Upper lobe of left lung (tissue), 6 donors: ENCODE measurements at places on chromosomes 2 and 18. TPM values are rescaled to one million over a fixed set of nuclear protein-coding genes. Genes with fewer than 3 reads are reported as not detected.
A peak's percentile ranks its signal among the peaks of the same experiment; 100 is the strongest.

Gene TACR1
- total RNA-seq: 0.46 TPM

Gene ACMSD
- total RNA-seq: 0.20 TPM

Gene POLR1B
- 17.3 TPM for total RNA-seq

Gene NHEJ1
- 26.2 TPM for total RNA-seq

GRCh38 chr2:17104454-17104853 lies 413.8 kb downstream of the RAD51AP2 start:
- no peak for DNase-seq
- H3K4me1 ChIP-seq: no peaks in the 10 kb centered on the region
- H3K36me3 ChIP-seq: no peaks in the 10 kb centered on the region
- no peak overlapping the region for H3K27ac ChIP-seq
- no peak overlapping the region for H3K4me3 ChIP-seq
- no peaks in the 10 kb centered on the region for H3K27me3 ChIP-seq

DNA sequence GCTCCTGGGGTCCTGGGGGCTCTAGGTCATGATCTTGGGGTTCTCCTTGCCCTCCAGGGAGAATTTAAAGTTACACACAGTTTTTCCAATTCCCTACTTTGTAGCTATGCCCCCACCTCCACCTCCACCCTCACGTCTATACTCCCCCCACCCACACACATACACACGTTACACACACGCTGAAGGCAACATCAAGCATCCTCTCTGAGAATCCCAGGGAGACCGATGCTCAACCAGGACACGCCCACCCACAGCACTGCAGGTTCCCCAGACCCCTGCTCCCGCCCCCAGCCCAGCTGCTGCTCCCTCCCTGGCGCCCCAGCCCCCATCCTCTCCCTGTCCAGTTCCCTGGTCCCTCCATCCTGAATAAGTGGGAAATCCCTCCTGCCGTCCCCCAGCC lies 6.4 kb upstream of the TNS1 start:
- DNase-seq: no peak
- H3K4me3 ChIP-seq: no peak overlapping the region
- no peaks in the 10 kb centered on the region for H3K36me3 ChIP-seq
- peaks cover 16% of the 10 kb centered on the region for H3K4me1 ChIP-seq
- H3K27me3 ChIP-seq: peaks cover 3% of the 10 kb centered on the region

- no peak overlapping the region for H3K27ac ChIP-seq
- DNase-seq: no peak
- H3K36me3 ChIP-seq: no peaks in the 10 kb centered on the region
- no peaks in the 10 kb centered on the region for H3K4me1 ChIP-seq
- H3K27me3 ChIP-seq: no peaks in the 10 kb centered on the region
Observed at GRCh38 chr2:216819766-216820165, 40.1 kb downstream of the TNP1 start.

DNA sequence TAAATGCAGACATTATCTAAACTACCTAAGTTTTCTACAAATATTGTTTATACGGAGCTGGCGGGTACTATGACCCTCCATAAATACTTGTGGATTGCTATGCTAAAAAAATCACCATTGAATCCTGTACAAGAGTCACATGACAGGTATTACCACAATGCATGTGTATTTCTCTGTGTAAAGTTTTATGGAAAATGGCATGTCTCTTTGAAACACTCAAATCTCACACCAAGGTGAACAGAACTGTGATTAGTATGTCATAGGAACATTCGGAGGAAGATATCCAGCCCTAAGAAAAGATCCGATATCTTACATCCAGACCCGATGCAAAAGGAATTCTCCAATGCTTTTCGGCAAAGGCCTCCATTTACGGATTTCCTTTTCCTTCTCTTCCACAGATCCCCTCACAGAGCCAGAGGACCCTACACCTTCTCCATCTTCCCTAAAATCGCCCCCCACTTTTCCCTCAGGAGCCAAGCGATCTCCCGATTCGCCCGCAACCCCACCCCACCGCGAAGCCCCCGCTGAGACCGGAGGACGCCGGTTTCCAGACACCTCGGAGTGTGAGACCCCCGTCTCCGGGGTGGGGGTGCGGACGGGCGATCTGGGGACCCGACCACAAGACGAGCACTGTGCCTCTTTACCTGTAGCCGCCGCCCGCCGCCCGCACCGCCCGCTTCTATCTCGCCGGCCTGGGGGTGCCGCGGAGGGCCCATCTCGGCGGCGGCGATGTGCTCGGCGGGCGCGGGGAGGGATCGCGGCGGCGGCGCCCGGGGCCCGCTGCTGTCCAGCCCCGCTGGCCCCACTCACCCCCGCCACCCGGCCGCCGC lies 1.2 kb downstream of the SAP130 start:
- H3K27me3 ChIP-seq: no peaks in the 10 kb centered on the region
- H3K4me1 ChIP-seq: peaks cover 12% of the 10 kb centered on the region
- DNase-seq: no peak
- H3K36me3 ChIP-seq: peaks cover 7% of the 10 kb centered on the region
- peak overlapping the region; percentile 98 for H3K27ac ChIP-seq

DNA sequence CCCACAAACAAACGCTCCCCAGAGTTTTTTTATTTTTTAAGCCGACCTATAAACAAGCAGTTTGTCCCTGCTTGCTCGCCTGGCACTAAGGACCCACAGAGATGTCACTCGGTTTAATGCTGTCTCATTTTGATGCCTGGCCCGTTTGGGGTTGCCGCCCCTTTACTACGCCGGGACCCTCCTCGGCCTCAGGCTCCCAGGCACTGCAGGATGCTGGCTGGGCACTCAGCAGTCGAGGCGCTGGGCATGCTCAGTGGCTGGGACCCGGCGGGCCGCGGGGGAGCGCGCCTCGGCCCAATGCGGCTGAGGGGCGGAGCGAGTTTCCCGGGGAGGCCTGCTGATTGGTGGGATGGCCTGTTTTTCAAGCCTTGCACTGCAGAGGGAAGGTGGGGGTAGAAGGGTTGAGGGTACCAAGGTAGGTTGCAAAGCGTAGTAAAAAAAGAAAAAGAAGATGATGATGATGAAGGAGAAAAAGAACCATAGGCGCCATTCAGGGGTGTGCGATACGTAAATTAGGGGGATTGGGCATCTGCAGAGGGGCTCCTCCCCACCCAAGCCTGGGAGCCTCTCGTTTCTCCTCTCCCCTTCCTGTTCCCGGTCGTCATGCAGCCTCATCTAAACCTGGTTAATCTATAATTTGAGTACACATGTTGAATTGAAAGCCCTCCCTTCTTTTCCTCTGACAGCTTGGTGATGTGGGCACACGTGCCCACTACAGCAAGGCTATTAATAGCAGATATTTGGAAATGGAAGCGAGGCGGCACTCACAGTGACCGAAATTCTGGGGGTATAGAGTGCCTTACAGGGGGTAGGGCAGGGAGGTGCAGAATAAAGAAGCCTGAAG lies 1.5 kb upstream of the IRS1 start:
- H3K27ac ChIP-seq: peak overlapping the region; percentile 87
- peak; percentile 94 for DNase-seq
- no peaks in the 10 kb centered on the region for H3K36me3 ChIP-seq
- peaks cover 32% of the 10 kb centered on the region for H3K4me1 ChIP-seq
- H3K27me3 ChIP-seq: no peaks in the 10 kb centered on the region

DNA sequence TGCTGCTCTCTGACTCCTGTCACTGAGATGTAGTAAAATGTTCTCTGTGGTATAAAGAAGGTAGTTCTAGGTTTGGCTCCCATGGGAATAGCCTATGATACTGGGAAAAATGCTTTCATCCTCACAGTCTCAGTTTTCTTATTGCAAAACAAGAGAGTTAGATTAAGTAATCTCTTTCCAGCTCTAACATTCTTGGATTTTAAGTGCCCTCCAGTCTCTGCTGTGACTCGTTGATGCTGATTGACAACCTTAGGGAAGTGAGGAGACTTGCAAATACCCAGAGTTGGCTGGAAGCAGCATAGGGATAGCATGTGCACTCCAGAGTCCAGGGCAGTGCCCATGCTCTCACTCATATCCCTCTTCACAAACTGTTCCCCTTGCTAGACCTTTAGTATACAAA lies 534.9 kb downstream of the SLC4A3 start:
- no peaks in the 10 kb centered on the region for H3K27me3 ChIP-seq
- no peaks in the 10 kb centered on the region for H3K4me1 ChIP-seq
- H3K4me3 ChIP-seq: no peak overlapping the region
- H3K27ac ChIP-seq: no peak overlapping the region

- peaks cover 4% of the 10 kb centered on the region for H3K4me1 ChIP-seq
- no peak overlapping the region for H3K27ac ChIP-seq
- H3K27me3 ChIP-seq: peaks cover 3% of the 10 kb centered on the region
- no peak for DNase-seq
- H3K4me3 ChIP-seq: peak overlapping the region; percentile 51
Observed at GRCh38 chr18:31723639-31723989, 37.1 kb downstream of the SLC25A52 start.

DNA sequence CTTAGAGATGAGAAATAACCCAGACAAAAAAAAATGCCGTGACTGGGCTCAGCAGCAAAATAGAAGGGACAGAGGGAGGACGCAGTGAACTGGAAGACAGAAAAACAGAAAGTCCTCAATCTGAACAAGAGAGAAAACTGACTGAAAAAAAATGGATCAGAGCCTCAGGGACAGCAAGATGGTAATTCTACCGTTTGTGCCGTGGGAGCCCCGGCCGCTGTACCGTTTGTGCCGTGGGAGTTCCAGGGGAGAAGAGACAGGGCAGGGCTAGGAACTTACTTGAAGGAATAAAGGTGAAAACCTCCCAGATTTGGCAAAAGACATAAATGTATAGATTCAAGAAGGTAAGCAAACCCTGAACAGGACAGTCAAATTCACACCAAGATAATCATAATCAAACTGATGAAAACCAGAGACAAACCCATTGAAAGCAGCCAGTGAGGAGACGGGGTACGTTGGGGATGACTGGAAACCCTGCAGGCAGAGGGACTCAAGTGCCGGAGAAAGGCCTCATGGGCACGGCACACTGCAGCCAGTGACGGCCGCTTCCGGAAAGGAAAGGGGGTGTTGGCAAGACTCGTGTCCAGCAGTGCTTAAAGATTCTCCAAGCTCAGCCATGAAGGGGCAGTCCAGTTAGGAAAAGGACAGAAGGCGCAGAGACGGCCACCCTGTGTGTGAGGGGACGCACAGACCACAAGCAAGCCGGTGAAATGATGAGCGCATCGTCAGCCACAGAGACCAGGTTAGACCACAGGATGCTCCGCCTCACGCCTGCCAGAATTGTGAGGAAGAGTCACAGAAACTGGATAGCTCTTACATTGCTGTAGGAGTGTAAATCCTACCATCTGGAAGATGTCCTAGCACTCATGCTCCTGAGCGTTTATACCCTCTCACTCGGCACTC lies 40.0 kb upstream of the NFATC1 start:
- H3K4me3 ChIP-seq: no peak overlapping the region
- no peaks in the 10 kb centered on the region for H3K27me3 ChIP-seq
- DNase-seq: no peak
- H3K27ac ChIP-seq: no peak overlapping the region
- H3K4me1 ChIP-seq: no peaks in the 10 kb centered on the region

GRCh38 chr18:50704357-50704940 lies 115.4 kb downstream of the MRO start:
- no peak overlapping the region for H3K27ac ChIP-seq
- H3K27me3 ChIP-seq: no peaks in the 10 kb centered on the region

DNA sequence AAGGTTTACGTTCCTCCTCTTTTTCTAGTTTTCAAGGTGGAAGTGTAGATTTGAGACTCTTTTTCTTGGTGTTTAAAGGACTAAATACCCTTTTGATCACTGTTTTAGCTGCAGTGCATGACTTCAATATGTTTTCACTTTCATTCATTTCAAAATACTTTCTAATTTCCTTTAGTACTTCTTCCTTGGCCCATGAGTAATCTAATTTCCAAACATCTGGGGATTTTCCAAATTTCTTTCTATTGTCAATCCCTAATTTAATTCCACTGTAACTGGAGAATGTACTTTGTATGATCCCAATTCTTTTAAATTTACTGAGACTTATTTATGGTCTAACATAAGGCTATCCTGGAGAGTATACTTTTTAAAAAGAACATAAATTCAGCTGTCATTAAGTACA lies 3.8 kb upstream of the RHBDD1 start:
- H3K4me3 ChIP-seq: no peak overlapping the region
- no peaks in the 10 kb centered on the region for H3K27me3 ChIP-seq
- H3K36me3 ChIP-seq: no peaks in the 10 kb centered on the region
- peaks cover 17% of the 10 kb centered on the region for H3K4me1 ChIP-seq
- no peak for DNase-seq
- H3K27ac ChIP-seq: no peak overlapping the region

DNA sequence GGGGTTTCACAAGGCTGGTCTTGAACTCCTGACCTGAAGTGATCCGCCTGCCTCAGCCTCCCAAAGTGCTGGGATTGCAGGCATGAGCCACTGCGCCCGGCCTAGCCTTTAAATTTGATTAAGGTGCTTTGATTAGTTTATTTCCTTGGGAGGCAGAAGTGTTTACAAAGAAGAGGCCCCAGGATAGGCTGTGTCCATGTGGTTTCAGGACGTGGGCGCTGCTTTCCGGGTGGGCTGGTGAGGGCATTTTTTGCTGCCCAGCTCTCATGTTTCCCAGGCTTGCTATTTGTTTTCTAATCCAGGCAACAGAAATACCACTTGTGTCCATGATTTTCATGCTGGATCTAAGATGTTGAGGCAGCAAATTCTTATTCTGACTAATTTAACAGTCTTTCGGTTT lies 124.2 kb downstream of the SH3RF3 start:
- H3K36me3 ChIP-seq: no peaks in the 10 kb centered on the region
- H3K4me1 ChIP-seq: peaks cover 22% of the 10 kb centered on the region
- DNase-seq: no peak
- no peak overlapping the region for H3K27ac ChIP-seq

GRCh38 chr2:85148190-85148589 lies 15.0 kb downstream of the TCF7L1 start:
- peaks cover 5% of the 10 kb centered on the region for H3K4me1 ChIP-seq
- DNase-seq: no peak
- no peaks in the 10 kb centered on the region for H3K36me3 ChIP-seq
- no peak overlapping the region for H3K4me3 ChIP-seq
- H3K27me3 ChIP-seq: no peaks in the 10 kb centered on the region
- no peak overlapping the region for H3K27ac ChIP-seq

DNA sequence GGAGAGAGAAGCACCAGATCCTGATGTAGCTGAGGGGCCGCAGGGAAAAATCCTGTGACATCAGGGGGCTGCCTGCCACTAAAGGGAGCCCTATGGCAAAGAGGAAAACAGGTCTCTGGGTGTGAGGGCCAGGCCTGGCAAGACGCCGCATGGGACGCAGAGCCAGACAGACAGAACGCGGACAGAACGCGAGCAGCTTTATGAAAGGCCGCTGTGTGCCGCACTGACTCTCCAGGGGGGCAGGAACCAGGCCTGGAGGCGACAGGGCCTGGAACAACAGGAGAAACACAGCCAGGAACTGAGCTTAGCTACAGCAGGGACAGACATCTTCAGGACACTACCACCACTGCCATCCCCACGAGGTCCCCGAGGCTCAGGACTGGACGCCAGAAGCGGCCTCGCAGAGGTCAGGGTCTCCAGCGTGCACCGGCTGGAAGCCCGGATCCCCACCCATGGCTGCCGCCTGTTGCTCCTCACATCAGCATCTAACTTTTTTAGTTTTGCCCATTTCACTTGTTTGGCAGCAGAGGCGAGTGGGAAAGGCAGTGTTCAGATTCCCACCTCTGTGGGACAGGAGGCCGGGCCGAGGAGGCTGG lies 131.6 kb downstream of the VAPA start:
- H3K4me1 ChIP-seq: no peaks in the 10 kb centered on the region
- H3K27ac ChIP-seq: no peak overlapping the region
- no peaks in the 10 kb centered on the region for H3K36me3 ChIP-seq
- peak; percentile 63 for DNase-seq
